ENCODE measurements at places on chromosomes 2 and 18.

DNA sequence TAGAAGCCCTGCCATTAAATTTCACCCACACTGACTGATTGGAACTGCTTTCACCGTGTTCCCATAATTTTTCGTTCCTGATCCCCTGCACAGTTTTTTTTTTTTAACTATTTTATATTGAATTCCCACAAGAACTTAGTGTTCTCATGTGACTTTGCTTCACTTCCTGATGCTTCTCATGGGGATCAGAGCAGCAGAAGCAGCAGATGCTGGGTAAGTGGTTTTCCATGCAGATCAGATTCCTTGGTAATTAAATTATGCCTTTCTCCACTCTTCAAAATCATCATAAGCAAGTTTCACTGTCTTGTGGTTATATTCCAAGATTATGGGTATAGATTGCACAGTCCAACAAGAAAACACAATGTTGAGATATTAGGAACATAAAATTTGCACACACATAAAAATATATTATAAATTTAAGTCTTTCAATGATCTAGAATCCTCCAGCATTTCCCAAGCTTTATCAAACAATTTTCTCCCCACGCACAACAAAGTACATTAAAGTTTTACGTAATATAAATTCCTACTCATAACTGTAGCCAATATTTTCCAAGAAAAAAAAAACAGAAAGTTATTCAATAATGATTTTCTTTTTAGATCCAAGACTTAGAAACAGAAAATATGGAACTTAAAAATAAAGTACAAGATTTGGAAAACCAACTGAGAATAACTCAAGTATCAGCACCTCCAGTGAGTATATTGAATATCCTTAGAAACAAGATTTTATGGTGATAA lies 277.9 kb downstream of the GULP1 start:
- no peak for DNase-seq

- no peak for DNase-seq
These were observed at the start of gene GALNT14 for GRCh38 chr2:31138037-31138962. TSS of gene GALNT14 (minus strand) at chr2:31138440. CDS start at chr2:31138086, 354 bp downstream.

GRCh38 chr2:48587560-48587959 lies 30.1 kb upstream of the GTF2A1L start:
- DNase-seq, result no peak

GRCh38 chr2:129849559-129850160 lies 129.8 kb upstream of the RAB6C start:
- no peak for DNase-seq

DNA sequence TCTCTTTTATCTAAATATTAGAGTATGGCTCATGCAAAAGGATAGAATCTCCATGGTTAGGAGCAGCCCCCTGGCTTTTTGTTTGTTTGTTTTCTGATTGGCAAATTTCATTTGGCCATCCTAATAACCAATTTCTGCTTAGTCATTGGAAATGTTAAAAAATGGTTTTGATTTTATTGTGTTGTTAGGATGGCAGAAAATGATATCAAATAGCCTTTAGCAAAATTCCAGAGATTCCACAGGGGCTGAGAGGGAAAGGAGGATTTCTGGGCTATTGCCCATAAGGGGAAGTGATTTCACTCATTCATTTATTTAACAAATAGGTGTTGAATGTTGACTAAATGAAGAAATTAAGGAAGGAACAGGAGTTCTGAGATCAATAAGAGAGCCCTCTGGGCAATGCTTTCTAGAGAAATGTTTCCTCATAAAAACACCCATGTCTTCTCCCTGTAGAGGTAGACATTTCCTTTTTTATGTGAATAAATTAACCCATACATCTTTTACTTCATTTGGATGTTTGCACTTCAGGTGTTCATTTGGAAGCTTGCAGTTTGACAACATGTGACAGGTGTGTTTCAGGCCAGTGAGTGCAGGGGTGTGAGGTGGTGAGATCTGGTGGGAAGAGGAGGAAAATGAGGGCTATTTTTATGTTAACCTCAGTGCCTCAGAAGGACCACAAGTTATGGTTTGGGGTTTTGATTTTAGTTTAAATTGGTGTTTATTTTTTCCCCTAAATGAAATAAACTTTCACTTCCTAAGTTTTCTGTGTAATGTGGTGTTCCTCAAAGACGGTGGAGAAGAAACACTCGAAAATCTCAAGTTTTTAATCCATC lies 61.7 kb upstream of the EPC2 start:
- DNase-seq, result no peak

GRCh38 chr2:168079236-168079635 lies 168.2 kb downstream of the STK39 start:
- no peak for DNase-seq

- no peak for DNase-seq
These were observed 100.8 kb downstream of the OSBPL6 start for GRCh38 chr2:178295115-178295514.

DNA sequence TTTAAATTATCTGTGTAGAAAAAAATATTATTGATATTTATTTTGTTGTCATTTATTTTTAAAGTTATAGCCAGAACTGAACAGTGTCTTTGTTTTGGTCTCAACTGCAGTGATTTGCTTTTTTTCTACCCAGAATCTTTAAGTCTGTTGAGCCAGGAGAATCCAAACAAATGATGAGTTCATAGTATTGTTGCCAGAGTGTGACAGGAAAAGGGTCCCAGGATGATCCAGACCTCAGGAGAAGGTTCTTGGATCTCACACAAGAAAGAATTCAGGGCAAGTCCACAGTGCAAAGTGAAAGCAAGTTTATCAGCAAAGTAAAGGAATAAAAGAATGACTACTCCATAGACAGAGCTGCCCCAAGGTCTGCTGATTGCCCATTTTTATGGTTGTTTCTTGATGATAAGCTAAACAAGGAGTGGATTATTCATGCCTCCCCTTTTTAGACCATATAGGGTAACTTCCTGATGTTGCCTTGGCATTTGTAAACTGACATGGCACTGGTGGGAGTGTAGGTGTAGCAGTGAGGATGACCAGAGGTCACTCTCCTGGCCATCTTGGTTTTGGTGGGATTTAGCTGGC lies 127.1 kb downstream of the AGPS start:
- no peak for DNase-seq

Data from stimulated activated CD8-positive, alpha-beta memory T cell treated with anti-CD3 and anti-CD28 coated beads, Interleukin-4, amount 100 ng/mL, for 1 hour (primary cell).